ENCODE measurements at places on chromosomes 13 and 19. TPM values are rescaled to one million over a fixed set of nuclear protein-coding genes. Genes with fewer than 3 reads are reported as not detected.

DNA sequence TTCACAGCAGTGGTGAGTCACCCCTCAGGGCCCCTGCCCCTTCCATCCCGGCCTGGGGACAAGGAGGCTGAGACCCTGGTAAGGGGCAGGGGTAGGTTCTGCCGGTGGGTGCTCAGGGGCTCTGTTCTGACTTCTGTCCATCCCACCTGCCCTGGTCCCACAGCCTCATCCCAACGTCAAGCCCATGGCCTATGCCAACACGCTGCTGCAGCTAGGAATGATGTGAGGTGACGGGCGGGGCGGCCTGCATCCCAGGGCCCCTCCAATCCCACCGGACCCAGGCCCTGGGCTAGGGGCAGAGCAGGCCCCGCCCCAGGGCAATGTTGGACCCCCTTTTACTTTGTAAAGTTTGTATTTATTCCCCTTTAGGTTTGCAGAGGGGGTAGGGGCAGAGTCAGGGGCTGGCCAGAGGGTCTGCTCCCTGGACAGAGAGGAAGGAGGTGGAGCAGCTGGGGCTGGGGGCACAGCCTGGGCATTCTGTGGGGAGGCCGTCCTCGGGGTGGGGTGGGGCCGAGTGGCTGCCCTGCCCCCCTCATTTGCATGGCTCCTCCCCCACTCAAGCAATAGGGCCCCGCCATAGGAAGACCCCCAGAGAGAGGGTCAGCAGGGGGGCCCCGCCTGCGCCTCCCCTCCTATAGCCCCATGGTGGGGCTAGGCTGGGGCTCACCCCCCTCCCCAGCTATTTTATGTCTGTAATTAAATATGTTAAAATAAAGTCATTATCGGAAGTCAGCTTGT, 23.1 kb downstream of the CCDC8 start:
- no peak for DNase-seq

- no peak for DNase-seq
These were observed 27.6 kb downstream of the MAU2 start for GRCh38 chr19:19348266-19348665.

ELSPBP1 gene
- not detected for total RNA-seq

ITPKC gene
- 25.6 TPM for total RNA-seq

DNA sequence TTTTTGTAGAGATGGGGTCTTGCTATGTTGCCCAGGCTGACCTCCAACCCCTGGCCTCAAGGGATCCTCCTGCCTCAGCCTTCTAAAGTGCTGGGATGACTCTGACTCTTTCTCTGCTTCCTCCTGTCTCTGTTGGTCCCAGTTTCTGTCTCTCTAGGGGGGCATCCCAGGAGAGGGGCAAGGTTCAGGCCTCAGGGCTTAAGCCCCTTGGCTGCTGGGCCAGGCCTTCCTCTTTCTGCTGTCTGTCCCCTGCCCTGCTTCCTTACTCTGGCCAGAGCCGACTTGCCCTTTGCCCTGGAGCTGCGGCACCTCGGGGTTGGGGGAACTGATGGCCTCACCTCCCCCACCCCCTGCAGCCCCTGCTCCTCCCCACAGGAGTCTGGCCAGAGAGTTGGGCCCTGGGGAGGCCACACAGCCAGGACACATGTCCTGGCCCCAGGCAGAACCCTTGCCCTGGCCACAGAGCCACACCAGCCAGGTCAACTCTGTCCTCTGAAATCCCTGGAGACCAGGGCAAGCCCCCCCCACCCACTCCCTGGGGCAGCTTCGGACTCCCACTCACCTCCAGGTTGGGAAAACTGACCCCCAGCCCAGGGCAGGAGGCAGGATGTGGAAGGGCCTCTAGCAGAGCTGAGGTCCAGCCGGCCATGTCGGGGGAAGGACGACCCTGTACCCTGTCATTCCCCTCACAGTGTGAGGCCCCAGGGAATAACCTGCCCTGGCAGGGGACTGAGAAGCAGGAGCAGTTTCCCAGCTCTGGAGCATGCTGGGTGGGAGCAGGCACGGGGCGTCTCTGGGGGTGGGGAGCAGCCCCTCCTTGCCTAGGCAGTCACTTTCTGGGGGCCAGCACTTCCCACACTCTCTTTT, 23.7 kb downstream of the CEBPA start:
- DNase-seq: no peak

All from lung microvascular endothelial cell (primary cell).